Stimulated activated CD8-positive, alpha-beta memory T cell treated with anti-CD3 and anti-CD28 coated beads, Interleukin-7, amount 100 ng/mL, for 4 hours (primary cell): ENCODE measurements at places on chromosomes 2 and 18.

GRCh38 chr2:47058003-47058931 lies 96.8 kb downstream of the STPG4 start:
- DNase-seq: no peak

GRCh38 chr18:26867471-26867870 lies 2.0 kb upstream of the AQP4 start:
- DNase-seq: no peak

DNA sequence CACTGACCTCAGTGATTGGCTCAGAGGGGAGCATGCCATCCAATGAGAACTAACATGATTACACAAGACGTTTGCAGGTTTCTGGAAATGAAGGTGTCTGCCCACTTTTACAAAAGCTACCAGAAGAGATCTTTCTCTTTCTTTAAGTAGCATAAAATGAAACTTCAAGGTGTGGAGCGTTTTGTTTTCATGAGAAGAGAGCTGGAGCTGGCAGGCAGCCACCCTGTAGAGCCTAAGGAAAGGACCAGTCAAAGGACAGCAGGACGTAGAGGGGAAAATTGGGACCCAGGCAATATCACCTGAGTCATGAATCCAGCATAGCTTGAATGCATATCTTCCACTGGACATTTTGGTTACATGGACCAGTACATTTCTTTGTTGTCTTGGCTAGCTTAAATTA lies 331.0 kb downstream of the EPHA4 start:
- no peak for DNase-seq

GRCh38 chr2:83342860-83343329 lies 1116.2 kb downstream of the SUCLG1 start:
- no peak for DNase-seq

DNA sequence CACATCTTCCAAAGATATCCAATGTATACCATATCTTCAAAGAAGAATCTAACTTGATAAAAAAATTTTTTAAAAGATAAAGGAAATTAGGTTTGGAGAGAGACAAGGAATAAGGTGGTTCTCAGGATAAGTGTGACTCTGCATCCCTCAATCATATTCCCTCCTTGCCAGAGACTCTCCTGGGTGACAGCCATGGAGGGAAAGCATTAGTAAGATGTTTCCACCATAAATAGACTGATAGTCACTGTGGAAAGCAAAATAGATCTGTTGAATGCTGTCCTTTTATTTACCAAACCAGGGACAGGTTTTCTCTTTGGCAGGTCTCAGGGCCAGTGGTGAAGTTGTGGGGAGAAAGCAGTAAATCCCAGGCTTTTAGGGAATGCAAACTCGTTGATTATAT lies 107.6 kb downstream of the PRPF40A start:
- DNase-seq: no peak

DNA sequence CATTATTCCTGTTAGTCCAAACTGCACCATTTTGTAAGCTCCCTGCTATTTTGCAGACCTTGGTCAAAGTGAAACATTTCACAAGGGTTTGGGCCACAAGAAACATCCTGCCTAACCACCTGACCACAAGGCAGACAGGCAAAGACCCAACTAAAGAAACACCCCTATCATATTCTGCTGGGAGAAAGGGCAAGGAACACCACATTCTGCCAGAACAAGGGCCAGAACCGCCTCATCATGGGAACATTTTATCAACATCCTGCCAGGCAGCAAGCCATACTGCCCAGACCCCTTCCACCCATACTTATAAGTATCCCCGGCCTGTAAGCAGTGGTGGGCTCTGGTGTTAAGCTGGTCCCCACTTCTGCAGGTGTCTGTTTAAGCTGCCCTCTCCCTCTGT lies 12.0 kb upstream of the RAB31 start:
- DNase-seq: no peak

GRCh38 chr2:240585101-240585500 lies 1.4 kb upstream of the CAPN10 start:
- no peak for DNase-seq

DNA sequence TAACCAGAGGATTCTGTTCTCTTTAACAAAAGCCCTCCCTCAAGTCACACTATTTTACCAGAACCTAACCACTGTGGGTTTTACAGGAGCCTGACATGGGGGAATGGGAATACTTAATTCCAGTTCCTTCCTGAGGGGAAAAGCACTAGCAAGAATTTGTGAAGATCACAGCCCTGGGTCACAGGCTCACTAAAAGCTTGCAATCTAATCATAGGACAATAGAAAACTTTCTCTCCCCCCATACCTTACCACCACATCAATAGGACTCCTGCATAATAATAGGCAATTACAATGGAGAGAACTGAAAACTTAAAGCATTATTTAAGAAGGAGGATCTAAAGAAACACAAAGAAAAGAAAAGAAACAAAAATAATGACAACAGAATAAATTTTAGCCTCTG lies 225.8 kb upstream of the ZNF804A start:
- DNase-seq: no peak

DNA sequence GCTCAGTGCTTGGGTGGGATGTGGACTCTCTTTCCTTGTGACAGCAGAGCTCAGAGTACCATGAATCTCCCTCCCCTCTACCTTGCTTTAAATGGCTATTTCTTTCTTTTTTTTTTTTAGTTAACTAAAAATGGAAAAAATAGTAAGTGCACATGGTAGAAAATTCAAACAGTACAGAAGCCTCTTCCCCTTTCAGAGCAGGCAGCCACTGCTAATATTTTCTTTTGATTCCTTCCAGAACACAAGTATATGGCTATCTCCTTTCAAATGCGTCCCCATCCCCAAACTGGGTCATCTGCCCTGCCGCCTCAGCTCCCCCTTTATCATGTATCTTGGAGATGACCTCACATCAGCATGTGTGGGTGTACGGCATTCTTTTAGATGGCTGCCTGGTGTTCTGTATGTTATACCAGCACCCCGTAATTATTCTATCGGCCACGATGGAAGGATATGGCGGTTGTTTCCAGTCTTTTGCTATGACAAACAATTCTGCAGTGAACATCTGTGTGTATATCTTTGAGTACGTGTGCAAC lies 70.5 kb upstream of the DLX2 start:
- DNase-seq: no peak

DNA sequence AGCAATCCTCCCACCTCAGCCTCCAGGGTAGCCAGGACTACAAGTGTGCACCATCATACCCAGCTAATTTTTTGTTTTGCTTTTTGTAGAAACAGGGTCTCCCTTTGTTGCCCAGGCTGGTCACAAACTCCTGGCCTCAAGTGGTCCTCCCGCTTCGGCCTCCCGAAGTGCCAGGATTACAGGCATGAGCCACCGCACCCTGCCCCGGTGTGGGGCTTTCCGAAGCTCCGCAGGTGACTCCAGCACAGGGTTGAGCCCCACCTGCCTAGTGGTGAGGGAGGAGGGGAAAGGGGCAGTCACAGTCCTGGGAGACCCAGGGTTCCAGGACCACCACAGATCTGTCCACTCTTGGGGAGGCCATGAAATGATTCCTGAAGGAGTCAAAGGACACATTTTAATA lies 5.2 kb downstream of the PRLH start:
- DNase-seq: no peak

- DNase-seq: no peak
Observed at GRCh38 chr2:19041434-19042041, 316.9 kb downstream of the OSR1 start.

DNA sequence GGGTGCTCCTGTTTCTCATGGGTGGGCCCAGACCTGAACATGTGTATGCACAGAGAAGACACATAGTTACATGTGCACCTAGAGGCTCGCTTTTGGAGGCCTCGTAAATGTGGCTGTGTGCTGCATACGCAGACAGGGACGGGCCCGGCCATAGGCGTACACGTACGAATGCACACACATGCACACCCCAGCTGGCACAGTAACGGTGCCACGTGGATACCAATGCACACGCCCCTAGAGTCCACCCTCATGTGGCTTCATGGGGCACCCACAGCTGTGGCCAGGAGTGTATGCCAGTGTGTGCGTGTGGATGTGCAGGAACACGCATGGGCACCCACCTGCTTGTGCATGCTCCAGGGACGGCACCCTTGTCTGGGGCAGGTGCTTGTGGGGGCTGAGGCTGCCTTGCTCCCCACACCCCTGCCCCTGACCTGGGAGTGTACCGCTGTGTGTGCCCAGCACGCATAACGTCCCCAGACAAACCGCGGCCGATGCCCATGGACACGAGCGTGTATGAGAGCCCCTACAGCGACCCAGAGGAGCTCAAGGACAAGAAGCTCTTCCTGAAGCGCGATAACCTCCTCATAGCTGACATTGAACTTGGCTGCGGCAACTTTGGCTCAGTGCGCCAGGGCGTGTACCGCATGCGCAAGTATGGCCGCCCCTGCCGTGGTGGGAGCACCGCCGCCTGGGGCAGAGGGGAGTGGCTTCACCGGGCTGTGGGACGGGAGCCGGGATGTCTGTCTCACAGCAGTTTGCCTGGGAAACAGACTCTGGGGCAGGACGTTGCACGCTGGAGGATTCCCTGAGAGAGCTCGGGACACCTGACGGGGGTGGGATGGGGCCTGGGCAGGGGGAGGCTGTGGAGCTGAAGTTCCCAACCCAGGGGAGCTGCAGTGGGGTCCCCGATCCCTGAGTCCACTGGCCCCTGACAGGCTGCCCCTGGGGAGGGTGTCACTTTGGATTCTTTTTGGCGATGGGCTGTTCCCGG lies 21.0 kb downstream of the ZAP70 start:
- no peak for DNase-seq
